ENCODE measurements at places on chromosomes 5 and 9.

DNA sequence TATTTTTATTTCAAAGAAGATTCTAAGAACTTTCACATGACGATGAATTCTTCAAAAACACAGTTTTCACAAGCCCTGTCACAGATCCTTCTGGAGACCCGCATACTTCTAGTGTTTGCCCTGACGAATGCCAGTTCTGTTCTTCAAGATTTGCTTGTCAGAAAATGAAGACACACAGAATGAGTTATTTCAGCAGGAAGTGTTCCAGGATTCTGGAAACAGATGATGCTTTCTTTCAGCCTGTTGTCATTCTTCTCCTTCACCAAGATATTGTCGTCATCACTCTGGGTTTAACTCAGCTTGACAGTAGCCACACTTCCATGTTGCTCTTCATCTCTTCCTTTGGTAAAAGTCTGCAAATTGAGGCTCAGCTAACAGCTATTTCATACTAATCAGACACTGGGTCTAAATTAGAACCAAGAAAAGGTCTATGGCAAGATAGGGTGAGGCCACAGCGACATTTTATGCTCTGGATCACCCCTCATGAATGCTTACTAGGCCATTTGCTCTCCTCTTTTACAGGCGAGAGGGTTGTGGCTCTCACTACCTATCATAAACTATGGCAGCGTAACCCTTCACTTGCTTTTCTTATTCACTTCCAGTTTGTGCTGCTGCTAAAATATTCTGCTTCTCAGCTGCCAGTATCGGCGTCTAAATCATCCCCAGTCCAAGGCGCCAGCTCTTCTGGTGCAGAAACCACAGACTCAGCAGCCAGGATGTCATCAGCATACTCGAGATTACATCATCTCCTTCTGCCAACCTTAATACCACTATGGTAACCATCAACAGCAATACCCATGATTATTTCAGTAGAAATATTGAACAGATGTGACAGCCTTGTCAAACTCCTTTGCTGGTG lies 159.6 kb upstream of the TBCA start:
- peak; percentile 7 for DNase-seq

DNA sequence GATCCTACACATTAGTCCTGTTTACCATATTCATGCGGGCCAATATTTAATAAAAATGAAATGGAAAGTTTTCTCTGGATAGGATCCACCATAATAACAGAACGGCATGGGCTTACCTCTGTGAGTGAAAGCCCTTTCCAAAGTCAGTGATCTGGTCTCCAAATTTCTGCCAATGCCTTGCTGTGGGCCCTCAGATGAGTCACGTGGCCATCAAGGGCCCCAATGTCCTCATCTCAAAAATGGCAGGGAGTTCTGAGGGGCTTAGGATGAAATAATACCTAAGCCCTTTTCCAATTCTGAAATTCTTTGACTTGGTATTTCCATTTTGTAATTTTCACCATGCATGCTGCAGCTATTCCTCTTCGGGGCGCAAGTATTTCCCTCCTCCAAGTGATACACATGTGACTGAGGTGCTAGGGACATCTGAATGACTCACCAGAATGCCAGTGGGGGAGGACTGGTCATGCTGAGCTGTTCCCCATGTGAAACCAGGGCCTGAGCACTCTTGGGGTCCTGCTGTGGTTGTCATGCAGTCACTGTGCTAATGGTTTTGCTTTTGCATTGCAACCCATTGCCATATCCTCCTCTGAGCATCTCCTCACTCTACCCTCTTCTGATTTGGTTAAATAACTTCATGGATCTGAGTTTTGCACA lies 35.0 kb downstream of the ITK start:
- no peak for DNase-seq

GRCh38 chr5:76125888-76126287 lies 42.7 kb downstream of the SV2C start:
- DNase-seq, result peak; percentile 12

- no peak for DNase-seq
Measured at GRCh38 chr5:23742701-23743100, 235.3 kb downstream of the PRDM9 start.

GRCh38 chr9:136527721-136528710 lies 17.8 kb downstream of the NOTCH1 start:
- peak; percentile 22 for DNase-seq

DNA sequence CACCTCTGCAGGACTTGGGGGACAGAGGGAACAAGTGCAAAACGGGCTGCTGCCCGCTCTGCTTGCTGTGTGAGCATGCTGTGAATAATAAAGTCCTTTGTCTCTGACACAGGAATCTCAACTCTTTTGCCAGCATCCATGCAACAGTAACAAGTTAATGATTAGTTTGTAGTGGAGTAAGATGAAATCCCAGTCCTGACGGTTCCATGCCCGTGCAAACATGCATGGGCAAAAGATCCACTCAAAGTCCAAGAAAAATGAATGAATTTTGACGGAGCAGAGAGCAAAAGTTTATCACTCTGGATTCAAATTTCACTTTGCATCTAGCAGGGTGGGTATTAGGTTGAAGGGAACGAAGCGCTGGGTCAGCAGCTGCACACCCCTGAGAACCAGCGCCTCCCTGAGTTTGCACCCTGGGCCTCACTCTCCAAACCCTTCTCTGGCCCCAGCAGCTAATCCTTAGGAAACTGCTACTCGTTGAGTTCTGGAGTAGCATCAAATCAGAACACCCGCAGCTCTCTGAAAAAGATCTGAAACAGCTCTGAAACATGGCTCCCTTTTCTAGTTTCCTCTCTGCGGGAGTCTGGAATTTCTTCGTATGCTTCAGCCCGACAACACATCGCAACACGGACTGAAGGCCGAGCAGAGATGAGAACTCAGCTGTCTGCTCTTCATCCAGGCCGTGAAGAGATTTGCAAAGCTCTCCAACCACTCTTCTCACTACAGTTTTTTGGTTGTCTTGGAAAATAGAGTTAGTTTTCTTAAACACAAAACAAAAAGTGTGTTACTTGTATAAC lies 45.6 kb upstream of the RUFY1 start:
- DNase-seq, result peak; percentile 48

GRCh38 chr9:19492775-19493173 lies 84.0 kb downstream of the ACER2 start:
- no peak for DNase-seq

DNA sequence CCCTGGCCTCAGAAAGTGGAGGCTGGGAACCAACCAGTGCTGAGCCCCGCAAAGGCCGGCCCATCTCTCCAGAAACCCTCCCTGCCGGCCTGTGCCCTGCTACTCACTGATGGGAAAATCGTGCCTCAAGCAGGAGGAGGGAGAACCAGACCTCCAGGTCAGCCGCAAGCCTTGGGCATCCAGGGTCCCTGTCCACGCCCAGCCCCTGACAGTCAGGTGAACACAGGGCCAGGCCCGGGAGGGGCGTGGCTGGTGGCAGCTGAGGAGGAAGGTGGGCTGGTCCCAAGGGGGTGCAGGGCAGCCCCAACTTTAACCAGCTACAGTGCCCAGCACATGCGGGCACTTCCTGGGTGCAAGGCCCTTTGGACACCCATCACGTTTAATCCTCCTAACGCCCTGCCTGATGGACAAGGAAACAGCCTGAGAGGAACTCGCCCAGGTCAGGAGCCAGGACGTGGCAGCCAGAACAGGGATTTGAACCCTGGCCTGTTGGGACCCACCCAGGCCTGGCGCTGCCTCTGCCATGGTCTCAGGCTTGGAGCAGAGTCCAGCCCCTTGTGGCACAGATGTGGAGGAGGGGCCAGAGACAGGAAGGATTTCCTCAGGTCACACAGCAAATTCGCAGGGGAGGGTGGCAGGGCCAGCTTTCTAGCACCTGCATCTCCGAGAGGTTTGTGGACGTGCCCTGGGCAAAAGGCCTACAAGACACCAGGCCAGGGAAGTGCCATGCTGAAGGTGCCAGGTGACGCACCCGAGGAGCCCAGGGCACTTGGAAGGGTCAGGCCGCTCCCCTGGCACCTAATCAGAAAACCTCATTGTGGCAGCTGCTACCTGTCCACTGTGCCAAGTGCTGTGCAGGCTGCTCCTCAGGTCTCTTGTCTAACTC lies 4.5 kb downstream of the RALGDS start:
- no peak for DNase-seq

DNA sequence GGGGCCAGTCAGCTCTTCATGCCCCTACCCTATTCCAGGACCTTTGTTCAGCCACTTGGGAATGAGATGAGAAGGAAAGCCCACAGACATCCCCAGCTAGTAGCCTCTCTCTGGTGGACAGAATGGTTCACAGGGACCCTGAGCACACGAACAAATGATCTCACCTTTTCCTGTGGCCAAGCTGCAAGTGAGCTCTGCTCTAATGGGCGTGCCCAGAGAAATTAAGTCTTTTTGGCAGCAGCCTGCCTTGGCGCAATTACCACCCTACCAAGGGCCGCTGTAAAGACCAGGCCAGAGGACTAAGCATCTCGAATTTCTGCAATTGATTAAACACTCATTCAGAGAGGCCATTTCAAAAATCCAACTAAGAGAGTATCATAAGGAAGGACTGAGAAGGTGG lies 56.0 kb downstream of the WHRN start:
- DNase-seq, result no peak

- peak; percentile 39 for DNase-seq
Measured at GRCh38 chr5:128254789-128255188, 171.2 kb downstream of the SLC12A2 start.

DNA sequence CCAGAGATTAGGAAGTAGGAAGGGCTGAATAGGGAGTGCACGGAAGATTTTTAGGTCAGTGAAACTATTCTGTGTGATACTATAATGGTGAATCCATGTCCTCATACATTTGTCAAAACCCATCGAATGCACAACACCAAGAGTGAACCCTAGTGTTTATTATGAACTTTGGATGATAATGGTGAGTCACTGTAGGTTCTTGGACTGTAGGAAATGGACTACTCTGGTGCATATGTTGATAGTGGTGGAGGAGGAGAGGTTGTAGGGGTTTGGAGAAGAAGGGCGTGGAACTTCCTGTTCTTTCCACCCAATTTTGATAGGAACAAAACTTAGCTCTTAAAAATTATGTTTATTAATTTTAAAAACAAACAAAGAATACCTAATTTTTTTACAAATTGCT lies 14.3 kb downstream of the CTSL start:
- no peak for DNase-seq

GRCh38 chr9:16192403-16193017 lies 639.7 kb downstream of the CCDC171 start:
- DNase-seq, result peak; percentile 52

GRCh38 chr5:151847871-151848270 lies 76.1 kb downstream of the G3BP1 start:
- no peak for DNase-seq

- no peak for DNase-seq
Measured at GRCh38 chr5:108122702-108123101, 259.2 kb downstream of the FBXL17 start.

DNA sequence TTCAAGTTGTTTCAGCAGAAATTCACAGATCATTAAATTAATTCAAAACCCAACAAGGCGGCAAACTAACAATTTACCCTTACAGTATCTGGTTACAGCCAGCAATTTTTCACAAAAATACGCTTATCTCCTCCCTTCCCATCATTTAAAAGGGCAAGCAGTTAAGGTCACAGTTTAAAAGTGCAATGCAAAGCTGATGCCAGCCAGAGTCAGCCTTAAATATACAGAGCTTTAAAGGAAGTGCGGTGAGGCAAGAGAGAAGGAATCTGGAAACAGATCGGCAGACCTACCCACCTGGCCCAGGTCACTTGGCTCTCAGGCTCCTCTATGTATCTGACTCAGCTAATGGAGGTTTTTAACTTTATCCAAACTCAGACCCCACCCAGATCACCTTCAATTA lies 31.0 kb downstream of the EPB41L4A start:
- DNase-seq, result no peak

DNA sequence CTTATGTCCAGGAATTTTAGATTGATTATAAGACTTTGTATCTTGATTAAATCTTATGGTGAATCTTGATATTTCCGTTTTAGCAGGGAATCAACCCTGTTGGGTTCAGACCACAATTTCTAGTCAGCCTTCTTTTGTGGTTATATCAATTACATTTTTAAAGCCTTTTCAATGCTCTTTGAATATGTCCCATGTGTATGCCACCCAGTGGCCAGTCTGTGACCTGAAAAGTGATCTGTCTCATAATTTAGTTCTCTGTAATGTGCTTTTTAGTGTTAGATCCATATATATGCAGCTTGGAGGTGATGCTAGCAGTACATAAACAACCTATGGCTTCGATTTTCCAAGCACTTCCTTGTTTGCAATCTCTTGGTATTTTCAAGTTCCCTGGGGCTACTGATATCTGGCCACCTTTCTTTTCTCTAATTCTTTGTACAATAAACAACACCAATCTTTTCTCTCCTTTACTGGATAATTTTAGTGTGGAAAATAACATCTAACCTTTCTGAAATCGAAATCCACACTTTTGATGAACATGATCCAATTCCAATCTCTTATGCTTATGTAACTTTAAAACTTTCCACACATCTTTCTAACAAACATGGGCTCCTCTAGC lies 28.8 kb downstream of the PDE8B start:
- DNase-seq, result no peak

Measured in umbilical cord (tissue), 2 donors.